Fibroblast of skin of right quadriceps (primary cell): ENCODE measurements at places on chromosomes 4 and X.

GRCh38 chr4:119016636-119017035 lies 119.0 kb upstream of the MYOZ2 start:
- peak; percentile 95 for DNase-seq

GRCh38 chrX:11429538-11430085 lies 136.4 kb downstream of the AMELX start:
- DNase-seq: no peak

DNA sequence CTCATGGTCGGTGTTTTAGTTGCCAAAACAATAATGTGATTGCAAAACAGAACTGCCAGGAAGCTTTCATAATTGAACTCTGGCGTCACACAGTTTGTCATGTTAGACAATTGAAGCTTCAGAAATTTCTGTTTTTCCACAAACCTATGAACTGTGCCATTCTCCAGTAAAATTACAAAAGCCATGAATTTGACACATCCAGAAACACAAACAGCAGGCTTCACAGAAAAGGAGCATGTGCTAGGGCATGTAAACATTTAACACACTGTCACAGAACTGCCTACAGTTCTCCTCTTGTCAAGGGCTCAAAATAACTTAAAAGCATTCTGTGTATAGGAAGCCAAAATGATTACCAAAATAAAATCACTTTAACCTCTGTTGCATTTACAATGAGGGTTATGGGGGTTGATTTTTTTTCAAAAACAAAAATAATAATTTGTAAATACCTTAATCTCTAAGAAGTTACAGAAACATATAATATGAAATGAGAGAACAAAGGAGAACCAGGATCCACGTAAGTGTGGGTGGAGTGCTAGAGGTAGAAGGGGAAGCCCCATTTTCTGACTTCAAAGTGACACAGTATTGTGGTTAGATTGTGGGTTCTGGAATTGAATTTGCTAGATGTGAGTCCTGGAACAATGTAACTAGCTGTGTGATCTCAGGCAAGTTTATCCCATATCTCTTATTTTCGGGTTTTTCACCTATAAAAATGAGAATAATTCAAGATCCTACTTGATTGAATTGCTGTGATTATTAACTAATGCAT lies 295.0 kb downstream of the CENPC start:
- DNase-seq: no peak

- DNase-seq: no peak
Observed at GRCh38 chrX:103480526-103480925, 38.8 kb downstream of the RAB40A start.

DNA sequence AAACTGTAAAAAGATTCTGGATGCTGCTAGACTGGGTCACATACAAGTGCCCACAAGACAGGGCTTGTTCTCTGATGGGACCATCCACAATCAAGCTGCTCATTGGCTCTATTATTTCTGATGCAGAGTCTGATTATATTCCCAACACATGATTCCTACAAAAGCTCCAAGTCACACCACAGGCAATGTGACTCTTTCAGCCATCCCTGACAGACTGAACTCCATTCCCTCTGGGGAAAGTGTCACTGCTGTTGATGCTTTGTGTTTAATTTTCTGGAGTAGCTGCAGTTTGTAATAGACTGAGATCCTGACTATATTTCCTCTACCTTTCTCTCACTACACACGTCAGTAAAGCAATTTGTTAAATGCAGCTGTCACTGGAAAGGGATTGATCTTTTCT lies 55.4 kb upstream of the BCLAF3 start:
- DNase-seq: no peak
